HFFc6 (cell line): ENCODE measurements at places on chromosomes 1 and 21. TPM values are rescaled to one million over a fixed set of nuclear protein-coding genes. Genes with fewer than 3 reads are reported as not detected.

DNA sequence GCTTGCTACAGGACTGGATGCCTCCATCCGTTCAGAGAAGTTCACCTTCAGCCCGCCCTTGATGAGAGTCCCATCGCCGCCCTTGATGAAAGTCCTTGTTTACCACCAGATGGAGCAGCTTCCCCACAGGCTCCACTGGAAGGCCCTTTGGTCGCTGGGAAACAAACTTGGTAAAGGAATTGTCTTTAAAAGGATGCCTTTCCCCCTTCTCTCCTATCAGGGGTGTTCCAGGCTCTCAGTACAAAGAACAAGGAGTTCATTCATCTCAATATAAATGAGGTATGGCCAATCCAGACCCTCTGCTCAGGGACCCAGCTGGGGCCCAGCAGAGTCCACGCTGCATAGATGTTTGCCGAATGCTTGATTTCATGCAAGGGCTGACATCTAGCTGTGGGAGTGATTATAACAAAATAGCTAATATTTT is 50.8 kb downstream of the CAPN9 start:
- DNase-seq: peak; percentile 68

- no peak for DNase-seq
Observed at GRCh38 chr21:15617964-15618363, 111.8 kb upstream of the USP25 start.

DNA sequence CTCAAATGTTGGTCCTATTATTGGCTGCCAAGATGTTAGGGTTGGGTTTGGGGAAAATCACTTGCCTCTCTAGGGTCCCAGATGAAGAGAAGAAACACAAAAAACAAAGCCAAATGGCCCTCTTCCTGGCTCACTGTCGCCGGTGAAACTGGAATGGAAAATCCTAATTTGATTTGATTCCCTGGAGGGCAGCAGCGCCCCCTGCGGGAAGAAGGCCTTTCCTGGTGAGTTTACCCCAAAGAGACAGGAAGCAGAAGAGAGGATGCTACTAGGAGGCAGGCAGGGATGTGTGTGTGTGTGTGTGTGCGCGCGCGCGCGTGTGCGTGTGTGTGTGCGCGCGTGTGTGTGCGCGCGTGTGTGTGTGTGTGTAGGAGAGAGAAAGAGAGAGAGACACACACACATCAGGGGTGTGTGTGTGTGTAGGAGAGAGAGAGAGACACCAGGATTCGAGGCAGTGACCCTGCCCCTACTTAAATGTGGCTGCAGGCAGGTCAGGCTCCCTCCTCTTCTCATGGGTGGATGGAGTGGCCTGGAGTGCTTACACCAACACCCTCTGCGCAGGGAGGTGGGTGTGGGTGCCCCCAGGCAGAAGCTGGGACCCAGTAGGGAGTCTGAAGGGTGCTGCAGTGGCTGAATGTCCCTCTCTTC is 3.1 kb upstream of the SELENON start:
- DNase-seq: peak; percentile 71

DNA sequence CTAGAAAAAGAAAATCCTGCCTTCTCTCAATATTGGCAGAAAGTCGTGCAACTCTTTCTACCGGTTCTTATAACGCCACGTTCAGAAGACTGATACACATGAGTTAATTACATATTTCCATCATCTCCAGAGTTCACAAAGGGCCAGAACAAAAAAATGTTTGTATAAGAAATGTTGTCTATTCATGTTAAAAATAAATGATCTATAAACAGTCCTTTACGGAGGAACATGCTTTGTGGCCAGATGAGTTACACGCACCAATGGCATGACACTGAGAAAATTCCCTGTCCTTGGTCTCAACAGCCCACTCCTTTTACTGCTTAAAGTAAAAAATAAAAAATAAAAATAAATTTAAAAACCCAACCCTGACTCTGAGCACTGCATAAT is 29.5 kb downstream of the C2CD2 start:
- no peak for DNase-seq

ACBD6 gene
- 22.3 to 28.2 TPM (median 25.4 TPM) in 3 replicates for total RNA-seq

DNA sequence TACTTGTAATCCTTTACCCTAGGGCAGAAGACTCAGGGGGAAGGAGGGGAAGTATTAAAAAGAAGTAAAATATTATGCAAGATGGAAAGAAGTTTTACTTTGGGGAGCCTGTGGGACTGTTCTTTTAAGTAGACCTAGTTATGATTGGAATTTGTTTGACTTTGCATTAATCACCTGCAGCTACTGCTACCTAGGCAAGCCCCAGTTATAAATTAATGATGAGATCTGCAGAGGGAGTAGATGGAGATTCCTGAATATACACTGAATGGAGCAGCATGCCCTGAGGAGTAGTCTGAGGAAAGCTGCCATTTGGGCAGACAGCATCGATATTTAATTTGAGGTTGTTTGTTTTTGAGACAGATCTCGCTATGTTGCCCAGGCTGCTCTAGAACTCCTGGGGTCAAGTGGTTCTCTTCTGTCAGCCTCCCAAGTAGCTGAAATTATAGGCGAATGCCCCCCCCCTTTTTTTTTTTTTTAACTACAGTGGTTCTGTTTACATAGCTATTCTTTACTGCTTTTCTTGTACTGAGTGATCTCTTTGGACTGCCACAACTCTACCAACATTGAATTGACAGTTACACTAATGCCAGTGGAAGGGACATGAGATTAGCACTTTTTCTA is 81.4 kb upstream of the SERTAD4 start:
- no peak for DNase-seq

DNA sequence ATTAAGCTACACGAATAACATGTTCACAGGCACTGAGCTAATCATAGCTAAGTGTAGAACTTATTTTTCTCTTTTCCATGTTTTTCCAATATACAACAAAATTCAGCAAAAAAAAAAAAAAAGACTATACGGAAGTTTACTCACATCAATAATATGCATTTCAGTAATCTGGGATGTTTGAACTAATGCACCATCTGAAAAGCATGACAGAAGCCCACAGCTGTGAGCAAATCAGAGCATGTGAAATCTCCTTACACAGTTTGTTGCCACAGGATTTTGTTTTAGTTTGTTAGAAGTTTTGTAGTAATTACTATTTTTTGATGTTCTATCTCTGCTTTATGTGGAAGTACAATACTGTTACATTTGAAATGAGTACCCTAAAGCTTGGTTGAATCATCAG is 1051.7 kb downstream of the TTLL7 start:
- no peak for DNase-seq

CLCA2 gene
- 0.07 to 0.19 TPM (median 0.15 TPM) in 3 replicates for total RNA-seq

DNA sequence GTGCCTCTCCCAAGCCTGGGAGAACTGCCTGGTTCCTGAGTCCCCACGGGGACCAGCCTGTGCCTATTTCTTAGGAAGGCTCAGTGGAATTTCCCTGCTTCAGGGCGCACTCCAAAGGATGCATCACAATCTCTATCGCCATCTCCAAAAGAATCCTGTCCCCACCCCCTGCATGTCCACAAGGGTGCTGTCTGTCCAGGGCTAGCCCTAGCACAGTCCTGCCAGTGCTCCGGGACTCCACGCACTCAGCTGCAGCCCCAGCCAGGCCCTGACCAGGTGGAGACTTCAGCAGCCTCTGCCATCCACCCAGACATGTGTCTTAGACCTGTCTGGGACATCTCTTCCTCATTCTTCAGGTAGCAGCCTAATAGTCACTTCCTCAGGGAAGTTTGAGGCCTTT is 199.7 kb downstream of the GRIK3 start:
- no peak for DNase-seq

DNA sequence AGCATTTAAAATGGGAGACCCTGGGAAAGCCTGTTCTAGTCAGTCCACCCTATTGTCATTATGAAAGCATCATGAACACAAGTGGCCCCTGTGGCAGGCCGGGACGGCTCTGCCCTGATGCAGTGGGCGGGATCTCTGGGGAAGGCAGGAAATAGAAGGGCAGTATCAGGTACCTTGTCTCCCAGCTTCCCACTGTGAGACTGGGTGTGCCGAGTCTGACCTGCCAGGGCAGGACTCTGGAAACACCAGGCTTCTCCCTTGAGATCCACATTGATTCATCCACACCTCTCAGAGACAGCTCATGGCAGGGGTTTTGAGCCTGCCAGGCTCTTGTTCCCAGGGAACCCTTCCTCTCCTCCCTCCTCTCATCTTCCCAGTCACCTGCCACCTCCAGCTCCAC is 24.5 kb upstream of the GNPAT start:
- DNase-seq: no peak

ASTN1 gene
- total RNA-seq: not detected in 3 replicates

LRRN2 gene
- total RNA-seq: not detected in 3 replicates

GRCh38 chr1:160206036-160206389 is 829 bp downstream of the PEA15 start:
- peak; percentile 70 for DNase-seq

THBS3 gene
- total RNA-seq: 15.0 to 21.2 TPM (median 18.7 TPM) in 3 replicates
